DMS79 treated with DMSO at 0.1 percent for 48 hours (cell line): ENCODE measurements at places on chromosomes 16 and 17.

DNA sequence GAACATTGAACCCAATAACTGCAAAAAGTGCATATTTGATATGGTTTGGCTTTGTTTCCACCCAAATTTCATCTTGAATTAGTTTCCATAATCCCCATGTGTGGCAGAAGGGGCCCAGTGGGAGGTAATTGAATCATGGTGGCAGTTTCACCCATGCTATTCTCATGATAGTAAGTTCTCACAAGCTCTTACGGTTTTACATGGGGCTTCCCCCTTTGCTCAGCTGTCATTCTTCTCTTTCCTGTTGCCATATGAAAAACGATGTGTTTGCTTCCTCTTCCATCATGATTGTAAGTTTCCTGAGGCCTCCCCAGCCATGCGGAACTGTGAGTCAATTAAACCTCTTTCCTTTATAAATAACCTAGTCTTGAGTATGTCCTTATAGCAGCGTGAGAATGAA, 127.6 kb downstream of the CHD9NB start:
- DNase-seq: no peak

DNA sequence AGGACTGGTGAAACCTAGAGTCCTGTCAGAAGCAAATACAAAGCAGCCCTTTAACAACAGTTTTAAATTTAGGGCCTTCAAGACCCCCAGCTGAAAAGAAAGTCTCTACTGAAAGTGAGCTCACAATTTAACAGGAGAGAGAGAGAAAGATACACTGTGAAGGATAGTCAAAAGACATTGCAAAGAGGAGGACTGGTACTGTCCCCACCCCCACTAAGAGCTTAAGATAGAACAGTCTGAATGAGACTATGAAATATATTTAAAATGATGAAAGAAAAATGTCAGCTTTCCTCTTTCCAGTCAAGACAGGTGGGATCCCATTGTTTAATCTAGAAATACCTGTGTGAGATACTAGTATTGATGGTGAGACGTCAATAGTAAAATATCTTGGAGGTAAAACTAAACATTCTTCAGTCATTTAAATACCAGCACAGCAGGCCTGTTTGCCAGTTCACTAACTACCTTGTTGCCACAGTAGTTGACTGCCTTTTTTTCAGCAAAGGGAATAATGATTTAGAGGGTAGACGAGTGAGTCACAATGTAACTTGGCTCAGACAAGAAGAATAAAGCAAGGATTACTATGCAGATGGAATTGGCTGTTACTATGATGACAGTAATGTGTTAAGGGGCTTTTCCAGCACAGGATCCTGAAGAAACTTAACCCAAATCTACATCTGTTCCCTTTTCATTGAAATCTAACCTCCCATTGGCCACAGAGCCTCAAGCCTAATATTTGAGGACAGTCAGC, 47.2 kb upstream of the RASL10B start:
- no peak for DNase-seq

DNA sequence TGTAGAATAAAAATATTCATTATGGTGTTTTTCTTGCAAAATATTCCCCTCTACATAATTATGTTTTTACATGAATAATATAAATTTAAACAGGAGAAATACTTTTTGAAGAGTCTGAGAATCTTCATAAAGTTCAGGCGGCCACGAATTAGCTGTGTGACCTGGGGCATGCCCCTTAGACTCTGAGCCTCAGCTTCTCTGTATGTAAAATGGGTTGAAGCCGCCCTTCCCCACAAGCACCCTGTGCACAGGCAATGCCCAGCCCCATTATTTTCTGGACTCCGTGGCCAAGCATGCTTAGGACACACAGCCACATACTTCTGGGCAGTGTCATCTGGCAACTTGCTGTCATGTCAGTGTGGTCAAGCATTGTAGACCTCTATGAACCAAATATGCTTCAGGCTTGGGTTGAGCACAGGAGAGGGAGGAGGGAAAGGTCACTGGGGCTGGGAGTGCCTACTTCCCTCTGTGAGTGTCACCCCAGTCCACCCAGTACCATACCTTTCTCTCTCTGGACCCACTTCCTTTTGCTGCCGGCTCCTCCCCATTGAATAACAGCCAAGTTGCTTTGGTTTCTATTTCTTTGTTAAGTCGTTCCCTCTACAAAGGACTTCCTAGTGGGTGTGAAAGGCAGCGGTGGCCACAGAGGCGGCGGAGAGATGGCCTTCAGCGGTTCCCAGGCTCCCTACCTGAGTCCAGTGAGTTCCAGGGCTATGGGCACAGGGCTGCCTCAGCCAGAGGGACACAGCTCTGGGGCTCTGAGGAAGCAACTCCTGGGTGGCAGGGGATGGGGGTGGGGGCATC, at the start of gene LGALS9:
LGALS9 (plus strand) TSS at position 582 of the 804 bp plus-strand sequence; CDS start at position 660, 78 bp downstream.
- no peak for DNase-seq

DNA sequence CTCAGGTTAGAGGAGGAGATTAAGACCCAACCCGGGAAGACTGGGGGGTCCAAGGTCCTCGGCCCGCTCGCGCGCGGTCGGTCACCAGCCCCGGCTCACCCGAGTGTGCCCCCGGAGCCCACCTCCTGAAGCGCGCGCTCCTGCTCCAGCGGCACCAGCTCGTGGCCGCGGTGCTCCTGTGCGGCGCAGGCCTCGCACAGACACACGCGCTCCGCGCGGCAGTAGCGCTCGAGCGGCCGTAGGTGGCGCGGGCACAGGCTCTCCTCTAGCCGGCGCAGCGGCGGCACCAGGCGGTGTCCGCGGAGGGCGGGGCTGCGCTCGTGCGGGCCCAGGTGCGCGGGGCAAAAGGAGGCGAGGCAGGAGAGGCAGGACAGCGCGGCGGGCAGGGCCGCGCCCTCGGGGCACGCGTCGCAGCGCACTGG, 618 bp downstream of the TRIM47 start:
- peak; percentile 13 for DNase-seq

DNA sequence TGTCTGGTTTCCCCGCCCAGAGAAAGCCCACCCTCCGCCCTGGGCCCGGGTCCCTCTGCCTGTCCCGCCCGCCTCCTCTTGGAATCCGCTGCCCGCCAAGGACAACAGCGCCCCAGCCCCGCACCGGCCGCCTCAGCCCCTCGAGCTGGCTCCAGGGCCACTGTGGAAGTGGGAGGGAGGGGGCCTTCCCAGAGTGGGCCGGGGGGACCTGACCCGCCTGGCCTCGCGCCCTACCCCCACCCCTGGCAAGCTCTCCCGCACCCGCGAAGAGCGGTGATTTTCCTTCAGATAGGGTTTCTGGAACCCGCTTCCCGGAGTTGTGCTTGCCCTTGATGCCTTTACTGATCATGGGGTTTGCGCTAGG, 2.3 kb upstream of the CBX8 start:
- no peak for DNase-seq
